HFFc6 (cell line): ENCODE measurements at places on chromosomes 5 and 9.

DNA sequence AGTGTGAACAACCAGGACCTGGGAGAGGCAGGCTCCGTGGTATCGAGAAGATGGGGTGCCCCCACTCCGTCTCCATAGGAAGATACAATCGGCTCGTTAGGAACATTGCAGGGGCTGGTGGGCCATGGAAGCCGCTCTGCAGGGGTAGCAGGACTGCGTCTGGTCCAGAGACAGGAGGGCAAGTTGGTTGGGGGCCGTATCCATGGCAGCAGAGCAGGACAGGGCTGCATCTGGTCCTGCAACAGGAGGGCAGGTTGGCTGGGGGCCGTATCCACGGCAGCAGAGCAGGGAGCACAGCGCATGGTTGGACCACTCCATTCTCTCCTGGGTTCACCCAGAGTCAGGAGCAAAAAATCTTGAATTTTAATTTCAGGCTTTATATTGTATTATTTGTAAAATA lies 98.2 kb downstream of the ANKRD33B start:
- peaks cover 2% of the 10 kb centered on the region for H3K27me3 ChIP-seq
- no peak overlapping the region for H3K4me3 ChIP-seq
- H3K27ac ChIP-seq = no peak overlapping the region
- no peaks in the 10 kb centered on the region for H3K36me3 ChIP-seq

DNA sequence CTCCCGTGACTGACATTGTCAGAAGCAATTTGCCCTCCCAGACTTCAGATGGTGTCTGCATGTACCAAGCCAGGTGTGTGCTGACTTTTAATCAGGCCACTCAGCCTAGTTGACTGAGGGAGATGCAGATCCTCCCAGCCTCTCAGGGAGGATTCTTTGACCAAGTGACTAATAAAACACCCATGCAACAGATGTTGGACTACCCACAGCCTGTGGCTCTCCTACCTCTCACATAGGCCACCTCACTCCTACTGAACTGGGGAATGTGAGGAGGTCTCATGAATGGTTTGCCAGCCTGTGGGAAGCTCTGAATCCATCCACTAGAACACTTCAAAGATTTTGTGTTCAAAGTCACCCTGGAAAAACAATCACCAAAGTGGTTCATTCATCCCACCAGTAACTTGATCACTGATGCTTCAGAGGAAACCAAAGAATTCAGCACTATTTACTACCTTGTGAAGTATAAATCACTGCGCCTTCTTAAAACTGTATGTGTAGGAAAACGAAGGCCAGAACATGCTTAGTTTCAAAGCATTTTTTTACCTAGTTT lies 80.1 kb downstream of the ESM1 start:
- H3K36me3 ChIP-seq = peaks cover 7% of the 10 kb centered on the region
- H3K27ac ChIP-seq = peak overlapping the region; percentile 30; the same call in 1 of the 2 replicates
- no peak for DNase-seq

DNA sequence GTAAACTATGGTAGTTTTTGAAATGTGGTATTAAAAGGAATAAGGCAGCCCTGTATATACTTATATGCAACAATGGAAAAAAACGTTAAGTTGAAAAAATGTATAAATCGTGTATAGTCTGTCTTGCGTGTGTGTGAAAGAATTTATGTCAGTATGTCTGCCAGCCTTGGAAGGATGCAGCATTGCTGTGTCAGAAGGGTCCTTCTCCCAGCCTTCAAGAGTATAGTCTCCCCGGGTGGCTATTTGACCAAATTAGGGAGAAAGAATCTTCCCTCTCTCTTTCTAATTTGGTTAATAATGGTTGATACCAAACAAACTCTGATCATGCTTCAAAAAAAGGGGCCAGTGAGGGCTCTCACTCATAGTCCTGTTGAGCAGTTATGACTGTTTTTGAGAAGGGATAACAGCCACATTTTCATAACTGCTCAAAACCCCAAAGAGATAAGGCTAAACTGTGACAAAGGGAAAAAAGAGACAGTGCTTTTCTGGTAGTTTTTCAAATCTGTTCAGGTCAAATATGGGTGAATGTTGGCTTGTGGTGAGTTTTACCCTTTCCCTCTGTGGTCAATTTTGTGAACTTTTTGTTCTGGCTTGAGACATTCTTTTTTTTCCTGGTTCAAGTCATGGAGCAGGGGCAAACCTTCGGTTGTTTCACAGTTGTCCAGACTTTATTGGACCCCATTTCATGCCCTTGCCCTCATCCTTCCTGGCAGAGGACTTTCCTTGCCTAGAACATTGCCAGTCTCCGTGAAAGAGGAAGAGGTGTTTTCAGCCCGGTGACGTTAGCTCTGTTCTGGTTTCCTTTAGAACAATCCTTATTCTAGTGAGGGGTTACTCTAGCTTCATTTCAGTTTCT lies 21.0 kb downstream of the SNX30 start:
- no peak for DNase-seq
- H3K27me3 ChIP-seq = no peaks in the 10 kb centered on the region
- H3K36me3 ChIP-seq = peaks cover 26% of the 10 kb centered on the region
- H3K27ac ChIP-seq = no peak overlapping the region

DNA sequence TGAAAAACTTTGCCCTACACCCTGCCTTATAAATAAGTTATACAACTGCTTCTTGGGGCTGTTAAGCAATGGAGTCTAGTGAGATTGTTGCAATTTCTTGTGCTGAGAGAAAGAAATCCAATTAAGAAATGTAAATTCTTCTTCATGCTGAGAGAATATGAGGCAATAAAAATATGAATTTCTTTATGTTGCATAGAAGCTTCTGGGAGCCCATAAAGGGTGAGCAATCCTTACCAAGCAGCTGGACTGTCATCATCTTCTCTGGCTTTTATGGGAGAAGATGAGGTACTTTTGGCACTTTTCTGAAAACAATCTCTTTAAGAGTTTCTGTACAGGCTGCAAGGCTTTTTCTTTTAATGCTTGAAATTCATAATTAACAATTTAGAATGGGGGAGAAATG lies 204.3 kb downstream of the DMRTA1 start:
- H3K27me3 ChIP-seq = peaks cover 4% of the 10 kb centered on the region; the same call in 1 of the 2 replicates
- no peak for DNase-seq
- no peak overlapping the region for H3K27ac ChIP-seq
- no peaks in the 10 kb centered on the region; the same call in 1 of the 2 replicates for H3K36me3 ChIP-seq
- no peaks in the 10 kb centered on the region for H3K4me1 ChIP-seq

DNA sequence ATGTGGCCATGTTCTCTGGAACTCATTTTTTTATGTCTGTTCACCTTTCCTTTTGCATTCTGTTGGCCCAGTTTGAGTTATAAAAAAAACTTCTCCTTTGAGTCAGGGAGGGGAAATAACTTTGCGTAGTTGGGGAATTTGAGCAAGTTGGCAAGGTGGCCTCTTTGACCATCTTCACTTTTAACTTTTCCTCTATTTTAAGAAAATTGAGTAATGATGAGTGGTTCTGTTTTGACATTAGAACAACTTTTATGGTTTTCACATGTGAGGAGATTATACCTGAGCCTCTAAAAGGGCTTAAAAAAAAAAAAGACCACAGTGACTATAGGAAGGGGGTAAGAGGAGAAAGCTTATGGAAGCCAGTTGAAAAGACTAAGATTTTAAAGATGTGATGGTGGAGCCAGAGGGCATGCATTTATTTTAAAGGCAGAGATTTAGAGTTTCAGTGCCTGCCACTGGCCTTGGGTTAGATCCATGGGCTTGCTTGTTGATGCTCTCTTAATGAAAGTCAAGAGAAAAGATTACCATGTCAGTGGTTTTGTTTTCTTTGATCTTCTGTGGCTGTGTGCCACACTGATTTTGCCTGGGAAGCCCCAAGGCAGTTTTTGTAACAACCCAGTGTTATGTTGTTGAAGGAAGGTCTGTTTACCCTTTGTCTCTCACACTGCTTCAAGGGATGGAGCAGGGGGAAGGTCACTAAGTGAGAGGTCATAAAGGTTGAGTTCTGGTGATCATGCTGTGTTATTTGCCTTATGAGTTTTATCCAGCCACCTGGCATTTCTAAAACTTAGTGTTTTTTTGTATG lies 219.7 kb upstream of the CD180 start:
- no peak overlapping the region for H3K27ac ChIP-seq
- no peak overlapping the region for H3K4me3 ChIP-seq
- peaks cover 1% of the 10 kb centered on the region; the same call in 1 of the 2 replicates for H3K27me3 ChIP-seq
- peaks cover 10% of the 10 kb centered on the region; the same call in 1 of the 2 replicates for H3K4me1 ChIP-seq
- H3K36me3 ChIP-seq = no peaks in the 10 kb centered on the region
- no peak for DNase-seq

GRCh38 chr9:94153905-94154304 lies 69.6 kb downstream of the PTPDC1 start:
- H3K36me3 ChIP-seq = no peaks in the 10 kb centered on the region
- DNase-seq = no peak
- peaks cover 14% of the 10 kb centered on the region; the same call in 1 of the 2 replicates for H3K27me3 ChIP-seq
- peaks cover 17% of the 10 kb centered on the region for H3K4me1 ChIP-seq
- no peak overlapping the region for H3K27ac ChIP-seq

DNA sequence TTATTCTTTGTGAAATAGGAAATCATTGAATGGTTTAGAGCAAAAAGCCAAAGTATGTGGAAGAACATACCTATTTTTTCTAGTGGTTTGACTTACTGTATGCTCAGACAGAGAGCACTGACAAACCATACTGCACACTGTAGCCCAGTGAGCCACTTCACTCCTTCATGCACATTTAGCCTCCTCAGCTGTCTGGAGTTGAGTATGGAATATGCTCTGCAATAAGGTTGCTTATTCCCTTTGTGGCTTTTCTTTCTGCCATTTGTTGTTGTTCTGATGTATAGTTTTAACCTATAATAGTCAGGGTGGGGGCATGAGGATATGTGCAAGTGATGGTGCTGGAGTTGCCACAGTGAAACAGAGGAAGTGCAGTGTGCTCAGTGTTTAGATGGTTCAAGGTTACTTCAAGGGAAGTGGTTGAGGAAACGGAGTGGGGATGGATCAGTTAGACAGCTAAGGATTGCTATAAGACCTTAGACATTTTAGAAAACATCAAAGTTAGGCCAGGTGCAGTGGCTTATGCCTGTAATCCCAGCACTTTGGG lies 100.7 kb downstream of the CDC42SE2 start:
- no peak overlapping the region for H3K4me3 ChIP-seq
- peaks cover 2% of the 10 kb centered on the region for H3K27me3 ChIP-seq
- H3K36me3 ChIP-seq = peaks cover 8% of the 10 kb centered on the region
- H3K4me1 ChIP-seq = peaks cover 26% of the 10 kb centered on the region

GRCh38 chr5:178107756-178108310 lies 5.5 kb upstream of the N4BP3 start:
- H3K4me1 ChIP-seq = no peaks in the 10 kb centered on the region
- no peaks in the 10 kb centered on the region; the same call in 1 of the 2 replicates for H3K36me3 ChIP-seq
- no peak for DNase-seq

- DNase-seq = no peak
- peaks cover 2% of the 10 kb centered on the region; the same call in 1 of the 2 replicates for H3K27me3 ChIP-seq
- H3K4me3 ChIP-seq = no peak overlapping the region
- no peaks in the 10 kb centered on the region for H3K4me1 ChIP-seq
- H3K27ac ChIP-seq = no peak overlapping the region
Observed at GRCh38 chr9:1100945-1101344, 50.8 kb downstream of the DMRT2 start.

DNA sequence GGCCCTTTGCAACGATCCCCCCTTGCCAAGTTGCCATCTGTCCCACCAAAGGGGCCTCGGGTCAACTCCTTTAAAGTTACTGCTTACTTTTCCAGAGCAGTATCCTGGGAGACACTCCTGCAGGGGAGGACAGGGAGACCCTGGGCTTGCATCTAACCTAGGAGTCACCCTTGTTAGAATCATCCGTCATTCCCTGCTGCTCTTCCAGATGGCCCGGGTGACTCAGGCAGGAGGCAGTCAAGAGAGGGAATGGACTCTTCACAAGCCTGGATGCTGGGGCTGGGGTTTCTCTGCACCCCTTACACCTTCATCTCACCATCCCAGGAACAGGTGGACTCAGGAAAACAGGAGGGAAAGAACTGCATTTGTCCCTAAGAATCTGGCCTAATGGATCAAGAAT lies 175.6 kb downstream of the GABBR2 start:
- H3K27ac ChIP-seq = no peak overlapping the region
- no peak for DNase-seq
- no peaks in the 10 kb centered on the region for H3K36me3 ChIP-seq

GRCh38 chr5:160266044-160266443 lies 36.7 kb downstream of the FABP6 start:
- no peak overlapping the region for H3K4me3 ChIP-seq
- no peaks in the 10 kb centered on the region for H3K36me3 ChIP-seq
- H3K27ac ChIP-seq = no peak overlapping the region
- DNase-seq = no peak
- H3K4me1 ChIP-seq = peaks cover 21% of the 10 kb centered on the region

GRCh38 chr5:139392678-139393496 lies 2.0 kb downstream of the PROB1 start:
- H3K36me3 ChIP-seq = peaks cover 7% of the 10 kb centered on the region
- peak overlapping the region; percentile 65; the same call in 1 of the 2 replicates for H3K27ac ChIP-seq

DNA sequence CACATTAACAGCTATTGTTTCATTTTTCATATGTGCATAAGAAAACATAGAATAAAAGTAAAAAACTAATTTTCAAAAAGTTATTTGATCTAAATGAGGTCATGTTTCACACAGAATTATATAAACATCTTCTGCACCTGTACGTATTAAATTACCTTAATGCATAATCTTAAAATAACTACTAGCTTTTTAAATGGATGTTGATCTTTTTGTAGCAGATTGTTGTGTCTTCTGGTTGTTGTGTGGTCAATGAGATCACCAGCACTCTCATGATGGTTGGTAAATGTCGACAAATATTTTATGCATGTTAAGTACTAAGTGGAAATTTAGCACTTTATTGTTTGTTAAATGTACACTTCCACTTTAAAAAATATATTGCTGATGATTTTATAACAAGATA lies 162.0 kb downstream of the AP3B1 start:
- no peaks in the 10 kb centered on the region for H3K4me1 ChIP-seq
- H3K27ac ChIP-seq = no peak overlapping the region
- DNase-seq = no peak
- no peak overlapping the region for H3K4me3 ChIP-seq

DNA sequence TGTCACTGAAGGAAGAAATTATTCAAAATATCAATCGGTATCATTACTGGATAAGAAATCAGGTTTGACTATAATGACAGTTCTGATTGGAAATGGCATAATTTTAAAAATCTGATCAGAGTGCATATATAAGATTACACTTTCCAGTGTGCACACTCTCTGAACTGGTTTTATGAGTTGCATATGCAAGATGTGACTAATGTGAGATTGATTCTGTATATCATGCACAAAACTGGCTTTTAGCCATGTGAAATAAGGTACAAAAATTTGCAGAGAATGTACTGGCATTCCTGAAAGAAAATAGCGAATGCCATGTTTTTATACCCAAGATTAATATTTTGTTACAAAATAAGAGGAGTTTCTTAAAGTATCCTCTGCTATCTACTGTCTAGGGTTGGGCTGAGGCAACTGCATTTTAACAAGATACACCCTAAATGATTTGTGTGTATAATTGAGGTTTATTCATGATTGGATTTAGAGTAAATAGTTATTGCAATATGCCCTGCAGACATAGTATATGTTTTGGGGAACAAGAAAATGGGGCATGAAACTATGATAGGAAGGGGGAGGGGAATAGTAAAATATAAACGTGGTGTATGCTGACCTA lies 70.7 kb downstream of the LNPEP start:
- no peaks in the 10 kb centered on the region for H3K27me3 ChIP-seq
- no peak overlapping the region for H3K4me3 ChIP-seq
- H3K4me1 ChIP-seq = peaks cover 18% of the 10 kb centered on the region
- no peak overlapping the region for H3K27ac ChIP-seq
